ENCODE measurements at places on chromosomes 2 and 18.

DNA sequence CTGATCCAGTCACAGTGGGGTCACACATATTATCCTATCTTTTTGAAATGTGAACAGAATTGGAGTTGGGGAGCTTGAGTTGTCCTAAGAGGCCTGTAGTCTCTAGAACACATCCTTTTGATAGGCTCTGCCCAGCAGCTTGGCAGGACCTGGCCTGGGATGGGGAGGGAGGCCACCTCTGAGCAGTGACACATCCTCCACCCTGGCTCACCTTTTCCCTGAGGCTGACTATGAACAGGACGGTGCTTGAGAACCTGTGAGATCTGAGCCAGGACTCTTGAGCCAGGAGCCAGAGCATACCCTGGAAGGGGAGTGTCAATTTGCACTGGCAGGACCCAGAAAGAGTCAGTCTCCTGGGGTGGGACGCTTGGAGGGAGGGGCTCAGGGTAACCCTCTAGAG, 17.7 kb upstream of the ATP6V1B1 start:
- H3K4me3 ChIP-seq: no peak overlapping the region
- H3K27ac ChIP-seq: no peak overlapping the region
- H3K36me3 ChIP-seq: no peaks in the 10 kb centered on the region
- DNase-seq: no peak
- no peaks in the 10 kb centered on the region for H3K4me1 ChIP-seq

GRCh38 chr2:33391529-33392255, 84.8 kb upstream of the RASGRP3 start:
- no peaks in the 10 kb centered on the region for H3K27me3 ChIP-seq
- H3K27ac ChIP-seq: no peak overlapping the region
- DNase-seq: no peak
- H3K4me3 ChIP-seq: no peak overlapping the region
- peaks cover 2% of the 10 kb centered on the region for H3K4me1 ChIP-seq

- H3K36me3 ChIP-seq: no peaks in the 10 kb centered on the region
- H3K27ac ChIP-seq: peak overlapping the region; percentile 86
- H3K27me3 ChIP-seq: no peaks in the 10 kb centered on the region
- H3K4me1 ChIP-seq: peaks cover 67% of the 10 kb centered on the region
Measured at GRCh38 chr2:223042704-223043118, 9.3 kb upstream of the KCNE4 start.

DNA sequence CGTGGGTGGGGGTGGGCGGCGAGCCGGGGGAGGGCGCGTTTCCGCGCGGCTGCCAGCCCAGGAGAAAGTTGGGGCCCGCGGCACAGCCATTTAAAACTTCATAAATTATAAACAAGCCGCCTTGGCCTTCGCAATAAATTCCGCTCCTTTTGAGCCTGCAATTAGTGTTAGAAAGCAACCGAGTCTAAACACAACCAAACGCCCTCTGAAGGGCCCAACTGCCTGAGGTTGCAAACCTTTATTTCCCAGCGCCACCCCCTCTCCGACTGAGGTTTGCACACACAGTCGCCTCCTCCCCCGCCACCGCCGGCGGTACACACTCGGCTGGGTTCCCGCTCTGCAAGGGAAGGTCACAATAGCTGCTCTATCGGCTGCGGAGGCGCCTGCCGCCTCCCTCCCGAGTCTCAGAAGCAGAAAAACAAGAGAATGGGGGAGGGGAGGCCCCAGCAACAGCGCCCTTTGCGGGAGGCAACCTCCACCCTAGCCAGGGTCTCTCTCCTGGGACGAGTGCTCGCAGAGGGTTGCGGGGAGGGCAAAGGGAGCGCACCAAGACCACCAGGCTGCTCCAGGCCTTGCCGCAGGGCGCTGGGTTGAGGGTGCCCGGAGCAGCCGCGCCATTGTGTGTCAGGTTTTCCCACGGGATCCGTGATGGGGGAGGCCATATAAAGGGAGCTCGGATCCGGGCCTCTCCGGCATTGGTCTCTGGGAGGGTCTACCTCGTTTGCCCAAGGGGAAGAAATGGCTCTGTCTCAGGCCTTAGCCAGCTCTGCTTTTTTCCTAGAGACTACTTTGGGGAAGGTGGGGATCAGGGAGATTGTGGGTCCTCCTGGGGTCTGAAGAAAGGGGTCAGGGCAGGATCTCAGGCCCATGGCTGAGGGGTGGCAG, 13.4 kb upstream of the HOXD1 start:
- no peak overlapping the region for H3K27ac ChIP-seq
- H3K4me1 ChIP-seq: peaks cover 12% of the 10 kb centered on the region
- H3K4me3 ChIP-seq: peak overlapping the region; percentile 30
- H3K36me3 ChIP-seq: peaks cover 2% of the 10 kb centered on the region
- no peak for DNase-seq
- peaks cover 100% of the 10 kb centered on the region for H3K27me3 ChIP-seq

DNA sequence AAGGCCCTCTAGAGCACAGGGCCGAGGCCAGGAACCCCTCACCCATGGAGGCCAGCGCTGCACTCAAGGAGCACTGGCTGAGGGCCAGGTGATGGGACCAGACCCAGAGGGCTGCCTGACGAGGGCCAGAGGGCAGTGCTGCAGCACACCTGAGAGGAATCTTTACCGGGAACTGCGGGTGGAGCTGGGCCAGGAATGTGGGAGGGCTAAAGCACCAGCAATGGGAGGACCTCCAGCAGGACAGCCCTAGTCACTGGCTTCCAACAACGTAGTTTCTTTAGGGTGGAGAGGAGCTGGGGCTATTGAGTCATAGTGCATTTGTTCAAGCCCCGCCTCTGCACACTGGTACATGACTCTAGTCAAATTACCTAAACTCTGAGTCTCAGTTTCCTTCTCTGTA, 143.4 kb downstream of the TMEM17 start:
- no peaks in the 10 kb centered on the region for H3K4me1 ChIP-seq
- no peak overlapping the region for H3K4me3 ChIP-seq
- H3K27ac ChIP-seq: no peak overlapping the region
- H3K27me3 ChIP-seq: no peaks in the 10 kb centered on the region

GRCh38 chr2:144572977-144573376, 53.1 kb upstream of the ZEB2 start:
- H3K4me1 ChIP-seq: no peaks in the 10 kb centered on the region

DNA sequence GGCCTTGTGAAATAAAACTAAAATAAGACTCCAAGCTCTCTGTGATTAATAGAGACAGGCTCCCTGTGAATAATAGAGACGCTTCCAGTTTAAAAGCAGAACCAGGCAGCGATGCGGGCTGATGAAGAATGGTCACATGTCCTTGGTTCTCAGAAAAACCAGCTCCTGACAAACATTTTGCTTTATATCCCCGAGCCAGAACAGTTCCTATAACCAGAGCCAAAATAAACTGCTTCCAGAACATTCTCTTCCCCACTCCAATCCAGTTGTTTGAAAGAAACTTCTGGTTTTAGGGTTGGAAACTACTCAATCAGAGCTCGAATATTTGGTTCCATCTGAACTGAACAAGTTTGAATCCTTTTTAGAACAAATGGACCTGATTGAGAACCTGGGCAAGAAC, 213.7 kb downstream of the TSN start:
- no peak overlapping the region for H3K4me3 ChIP-seq
- no peak overlapping the region for H3K27ac ChIP-seq
- H3K4me1 ChIP-seq: peaks cover 16% of the 10 kb centered on the region
- H3K36me3 ChIP-seq: no peaks in the 10 kb centered on the region
- no peak for DNase-seq
- H3K27me3 ChIP-seq: peaks cover 60% of the 10 kb centered on the region

GRCh38 chr2:135965756-135966155, 19.7 kb downstream of the DARS1 start:
- DNase-seq: no peak
- no peaks in the 10 kb centered on the region for H3K27me3 ChIP-seq
- no peak overlapping the region for H3K4me3 ChIP-seq
- H3K4me1 ChIP-seq: peaks cover 11% of the 10 kb centered on the region
- no peak overlapping the region for H3K27ac ChIP-seq

- no peak overlapping the region for H3K27ac ChIP-seq
- DNase-seq: no peak
- no peak overlapping the region for H3K4me3 ChIP-seq
- H3K27me3 ChIP-seq: peaks cover 10% of the 10 kb centered on the region
- peaks cover 2% of the 10 kb centered on the region for H3K4me1 ChIP-seq
Measured at GRCh38 chr2:79041032-79041448, 15.5 kb downstream of the REG3G start.

- no peak for DNase-seq
- H3K27me3 ChIP-seq: peaks cover 47% of the 10 kb centered on the region
- H3K36me3 ChIP-seq: no peaks in the 10 kb centered on the region
- no peak overlapping the region for H3K4me3 ChIP-seq
Measured at GRCh38 chr2:242060212-242060835, 190.8 kb downstream of the RTP5 start.

DNA sequence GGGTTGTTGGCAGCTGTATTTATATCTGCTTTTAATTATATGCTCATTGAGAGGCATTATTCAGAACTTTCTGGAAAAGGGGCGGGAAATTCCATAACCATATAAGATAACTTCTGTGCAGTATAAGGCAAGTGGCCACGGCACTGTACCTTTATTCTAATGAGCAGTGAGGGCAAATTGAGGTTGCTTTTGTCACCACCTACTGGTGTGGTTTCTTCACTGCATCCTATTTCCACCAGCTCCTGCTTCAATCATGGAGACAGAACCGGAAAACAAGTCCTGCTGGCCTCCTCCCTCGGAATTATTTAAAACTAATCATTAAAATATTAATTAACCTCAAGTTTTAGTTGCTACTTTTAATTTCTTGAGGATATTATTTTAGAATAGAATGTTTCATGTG, 759.4 kb downstream of the CBLN2 start:
- H3K27me3 ChIP-seq: peaks cover 3% of the 10 kb centered on the region
- H3K4me3 ChIP-seq: no peak overlapping the region
- DNase-seq: no peak
- H3K4me1 ChIP-seq: no peaks in the 10 kb centered on the region
- no peaks in the 10 kb centered on the region for H3K36me3 ChIP-seq

Data from mesothelial cell of epicardium (in vitro differentiated cells).